ENCODE measurements at places on chromosomes 13 and 19.

GRCh38 chr13:111129465-111130115 is 14.5 kb downstream of the ARHGEF7 start:
- DNase-seq: no peak

DNA sequence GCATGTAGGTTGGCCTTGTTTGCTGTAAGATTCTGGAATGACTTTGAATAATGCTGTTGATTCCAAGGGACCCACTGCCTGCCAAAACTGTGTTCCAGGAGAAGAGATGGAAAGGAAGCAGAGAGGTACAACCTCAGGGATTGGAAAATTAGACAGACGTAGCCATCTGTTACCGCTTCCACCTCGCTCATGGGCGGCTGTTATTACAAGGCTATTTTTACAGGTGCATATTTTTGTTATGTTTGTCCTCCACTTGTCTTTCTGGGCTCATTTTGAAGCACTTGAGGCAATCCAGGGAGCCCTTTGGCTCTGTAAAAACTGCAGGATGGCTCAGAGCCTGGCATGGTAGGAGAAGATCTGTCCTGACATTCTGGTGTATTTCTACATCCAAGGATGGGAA is 276.4 kb upstream of the TMTC4 start:
- no peak for DNase-seq

DNA sequence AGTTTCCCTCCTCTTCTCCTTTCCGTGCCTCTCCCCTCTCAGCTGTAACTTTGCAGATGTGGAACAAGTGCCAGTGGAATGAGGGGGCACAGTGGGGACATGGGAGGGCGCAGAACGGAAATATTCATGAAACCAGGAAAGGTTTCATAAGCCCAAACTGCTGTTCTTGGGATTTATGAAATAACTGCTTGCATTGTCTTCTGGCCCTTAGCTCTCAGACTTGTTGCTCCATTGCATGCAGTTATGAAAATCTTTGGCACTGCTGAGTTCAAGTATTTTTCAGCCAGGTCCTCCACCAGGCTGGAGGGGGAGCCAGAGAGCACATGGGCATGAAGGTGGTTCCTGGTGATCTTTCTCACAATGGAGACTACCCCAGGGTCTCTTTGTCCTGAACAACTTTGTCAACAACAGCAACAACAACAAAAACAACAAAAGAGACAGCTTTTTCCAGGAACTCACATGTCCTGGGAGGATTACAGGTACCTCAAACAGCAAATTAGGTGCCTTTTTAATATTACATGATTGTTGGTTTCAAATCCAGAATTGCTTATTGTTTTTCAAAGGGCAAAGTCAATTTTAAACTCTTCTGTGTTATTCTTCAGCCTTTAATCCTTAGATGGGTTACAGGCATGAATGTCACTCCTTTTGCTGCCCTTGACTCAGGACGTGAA is 1.5 kb downstream of the RGCC start:
- DNase-seq: peak; percentile 32

DNA sequence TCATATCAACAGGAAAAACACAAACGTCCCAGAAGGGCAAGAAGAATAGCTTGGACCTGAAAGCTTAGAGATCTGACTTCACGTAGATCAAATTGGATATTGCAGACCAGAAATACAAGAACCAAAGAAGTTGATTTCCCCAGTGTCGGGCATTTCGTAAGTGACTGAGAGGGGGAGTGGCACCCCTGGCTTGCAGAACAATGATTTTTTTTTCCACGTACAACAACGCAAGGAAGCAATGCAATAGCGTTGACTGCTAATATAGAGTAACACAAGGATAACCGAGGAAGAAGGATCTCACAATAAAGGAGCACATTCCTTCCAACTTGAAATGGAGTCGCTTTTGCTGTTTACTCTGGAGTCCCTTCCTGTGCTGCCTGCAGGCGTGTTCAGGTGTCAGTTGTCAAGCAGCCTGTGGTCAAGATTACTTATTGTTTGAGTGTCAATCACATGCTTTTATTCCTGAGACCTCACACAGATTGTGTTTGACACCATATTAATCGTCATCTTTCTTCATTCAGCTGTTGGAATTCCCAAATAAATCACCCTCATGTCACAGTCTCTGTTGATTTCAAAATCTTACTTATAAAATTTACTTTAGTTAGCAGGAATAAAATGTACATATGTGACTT is 139.4 kb downstream of the FREM2 start:
- no peak for DNase-seq

GRCh38 chr19:28520998-28521568 is 691.9 kb downstream of the UQCRFS1 start:
- no peak for DNase-seq

DNA sequence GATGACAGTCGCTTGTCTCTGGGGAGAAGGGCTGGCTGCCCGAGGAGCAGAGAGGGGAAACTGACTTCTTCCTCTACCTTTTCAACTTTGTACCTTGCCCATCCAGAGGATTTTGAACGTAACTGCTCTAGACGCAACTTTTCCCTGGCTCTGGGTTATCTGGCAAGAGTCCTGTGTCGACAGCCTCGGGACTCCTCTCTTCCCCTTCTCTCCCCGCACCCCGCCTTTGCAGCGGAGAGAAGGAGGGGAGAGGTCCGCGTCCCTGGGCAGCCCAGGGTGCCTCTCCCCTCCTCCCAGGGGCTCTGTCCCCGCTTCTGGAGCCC is 574 bp downstream of the SH3GL1 start:
- no peak for DNase-seq

DNA sequence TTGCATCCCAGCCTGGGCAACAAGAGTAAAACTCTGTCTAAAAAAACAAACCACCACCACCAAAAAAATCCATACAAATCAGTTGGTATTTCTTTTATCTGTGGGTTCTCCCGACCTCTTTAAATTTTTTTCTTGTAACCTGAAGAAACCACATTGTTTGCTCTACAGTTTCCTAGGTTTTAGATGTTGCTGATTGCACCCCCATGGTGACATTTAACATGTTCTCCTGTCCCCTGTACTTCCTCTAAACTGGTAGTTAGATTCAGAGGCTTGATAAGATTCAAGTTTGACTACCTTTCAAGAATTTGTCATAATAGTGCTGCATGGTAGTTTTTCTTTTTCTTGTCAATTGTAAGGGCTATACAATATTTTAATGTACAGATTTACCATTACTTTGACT is 24.0 kb downstream of the ALG5 start:
- no peak for DNase-seq

- DNase-seq: no peak
These were observed 705.7 kb downstream of the SLITRK5 start for GRCh38 chr13:88376760-88377388.

DNA sequence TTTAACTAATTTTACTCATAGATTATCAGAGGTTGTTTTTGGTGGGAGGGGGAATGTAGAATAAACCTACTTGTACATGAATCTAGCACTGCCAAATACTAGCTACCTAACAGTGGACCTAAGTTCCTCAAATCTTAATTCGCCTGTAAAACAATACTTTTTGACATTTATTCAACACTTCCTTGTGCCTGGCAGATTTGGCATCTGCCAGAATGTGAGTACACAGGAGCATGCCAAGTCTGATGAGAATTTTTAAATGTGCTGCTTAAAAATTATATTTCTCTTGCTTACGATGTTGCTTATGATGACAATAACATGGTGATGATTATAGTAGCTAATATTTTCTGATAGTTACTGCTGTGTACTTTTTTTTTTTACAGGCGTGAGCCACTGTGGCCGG is 240.2 kb upstream of the STARD13 start:
- no peak for DNase-seq

DNA sequence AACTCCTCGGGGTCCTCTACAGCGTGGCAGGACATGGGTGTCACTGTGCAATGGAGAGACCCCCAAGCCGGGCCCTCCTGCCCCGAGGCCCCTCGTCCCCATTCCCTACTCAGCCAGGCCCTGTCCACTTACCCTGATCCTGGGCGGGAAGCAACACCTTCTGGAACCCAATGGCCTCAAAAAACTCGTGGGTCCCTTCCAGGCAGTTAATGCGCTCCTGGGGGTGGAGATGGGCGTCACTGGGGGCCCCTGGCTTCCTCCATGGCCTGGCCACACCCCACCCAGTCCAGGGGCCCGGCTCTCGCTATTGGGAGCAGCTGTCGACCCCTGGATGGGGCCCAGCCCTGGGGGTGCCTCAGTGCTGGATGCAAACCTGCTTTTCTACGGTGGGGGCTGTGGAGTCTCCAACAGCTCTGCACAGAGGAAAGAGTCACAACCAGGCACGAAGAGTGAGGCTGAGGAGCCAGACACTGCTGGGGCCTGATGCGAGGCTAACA is 10.8 kb downstream of the UBXN6 start:
- no peak for DNase-seq

DNA sequence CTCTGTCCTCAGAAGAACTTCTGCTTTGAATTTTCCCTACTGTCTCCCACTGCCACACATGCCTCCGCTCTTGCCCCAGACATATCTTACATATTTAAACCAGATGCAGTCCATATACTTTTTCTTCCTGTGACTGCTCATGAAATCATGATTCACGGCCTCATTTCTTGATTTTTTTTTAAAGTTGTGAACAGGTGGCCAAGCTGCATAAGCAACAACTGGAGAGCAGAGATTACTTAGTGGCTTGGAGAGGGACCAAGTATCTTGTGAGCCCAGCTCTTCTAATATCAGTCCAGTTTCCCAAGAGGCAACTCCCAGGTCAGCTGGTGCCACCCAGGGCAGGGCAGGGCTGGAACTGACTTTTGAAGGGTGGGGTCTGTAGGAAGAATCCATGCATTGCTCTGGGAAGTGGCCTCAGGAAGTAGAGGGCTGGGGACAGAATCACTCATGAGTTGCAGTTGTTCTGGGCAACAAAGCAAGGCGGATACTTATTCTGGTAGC is 152.4 kb downstream of the LMO7 start:
- no peak for DNase-seq

DNA sequence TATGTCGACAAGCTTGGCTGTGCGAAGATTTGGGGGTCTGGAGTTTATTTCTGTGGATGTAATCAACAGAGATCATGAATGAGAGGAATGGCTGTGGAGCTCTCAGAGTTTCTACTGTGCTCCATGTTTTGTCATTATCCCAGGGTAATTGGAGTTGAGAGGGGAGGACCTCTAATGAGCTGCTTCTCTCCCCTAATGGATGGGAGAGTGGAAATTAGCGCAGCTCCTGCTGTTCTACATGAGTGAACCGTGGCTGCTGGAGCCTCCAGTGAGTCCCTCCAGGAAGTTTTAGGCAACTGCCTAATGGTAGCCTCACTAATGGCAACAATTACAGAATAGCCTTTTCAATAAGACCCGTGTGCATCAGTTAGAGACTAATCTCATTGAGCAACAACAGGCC is 31.3 kb upstream of the FGF9 start:
- no peak for DNase-seq

GRCh38 chr19:12543855-12544254 is 7.4 kb downstream of the ZNF564 start:
- DNase-seq: no peak

- no peak for DNase-seq
These were observed 7.6 kb downstream of the LGALS4 start for GRCh38 chr19:38805180-38805579.

DNA sequence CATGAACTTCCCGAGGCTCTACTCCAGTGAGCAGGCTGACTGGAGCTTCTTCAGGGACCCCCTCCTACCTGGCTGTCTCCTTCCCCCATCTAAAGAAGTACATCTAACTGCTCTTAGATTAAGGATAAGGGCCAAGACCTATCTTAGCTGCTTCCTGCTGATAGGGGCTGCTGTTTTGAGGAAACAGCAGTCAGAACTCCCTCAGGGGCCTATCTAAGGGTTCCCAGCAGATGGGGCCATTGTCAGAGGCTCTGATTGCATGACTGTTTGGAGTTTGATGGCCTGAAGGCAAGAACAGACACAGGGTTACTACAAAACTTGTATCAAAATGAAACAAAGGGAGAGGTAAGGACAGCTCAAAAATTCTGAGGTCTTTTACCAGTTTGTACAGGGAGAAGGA is 2636.9 kb upstream of the PCDH20 start:
- DNase-seq: no peak

Data from SK-N-SH (cell line).